ENCODE measurements at places on chromosomes 5 and 9.

DNA sequence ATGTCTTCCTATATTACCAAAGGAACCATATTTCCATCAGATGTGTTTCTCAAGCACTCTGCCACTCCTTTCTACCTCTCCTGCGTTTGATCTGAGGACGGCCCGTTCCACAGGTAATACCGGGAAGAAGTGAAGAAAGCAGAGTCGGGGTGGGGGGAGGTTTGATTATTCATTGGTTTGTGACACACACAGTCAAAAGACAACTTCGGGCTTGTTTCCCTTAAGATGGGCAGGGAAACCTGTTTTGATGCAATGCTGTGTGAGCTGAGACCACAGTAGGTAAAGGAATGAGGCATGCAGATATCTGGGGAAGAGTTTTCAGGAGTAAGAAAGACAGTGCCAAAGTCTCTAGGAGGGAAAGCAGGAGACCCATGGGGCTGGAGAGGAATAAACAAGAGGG, 54.0 kb downstream of the BOD1 start:
- DNase-seq = no peak

DNA sequence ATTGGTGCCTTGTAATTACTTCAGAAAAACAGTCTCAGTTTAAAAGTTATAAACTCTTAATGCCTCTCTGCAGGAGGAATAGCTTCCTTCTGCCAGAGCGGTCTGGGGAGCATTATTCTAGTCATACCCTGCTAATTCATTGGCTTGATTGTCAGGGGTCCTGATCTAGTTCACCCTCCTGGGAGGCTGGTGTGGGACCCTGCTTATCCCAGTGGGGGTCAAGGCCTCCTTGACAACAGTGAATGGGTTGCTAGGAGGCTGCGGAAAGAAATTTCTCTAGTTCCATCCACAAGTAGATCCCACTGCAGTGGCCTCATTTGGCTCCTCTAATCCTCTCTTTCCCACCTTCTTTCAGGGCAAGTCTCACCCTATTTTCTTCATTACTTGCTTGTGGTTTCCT, 105.7 kb downstream of the TMC1 start:
- DNase-seq = no peak

GRCh38 chr9:91783876-91784672, 166.0 kb downstream of the ROR2 start:
- no peak for DNase-seq

DNA sequence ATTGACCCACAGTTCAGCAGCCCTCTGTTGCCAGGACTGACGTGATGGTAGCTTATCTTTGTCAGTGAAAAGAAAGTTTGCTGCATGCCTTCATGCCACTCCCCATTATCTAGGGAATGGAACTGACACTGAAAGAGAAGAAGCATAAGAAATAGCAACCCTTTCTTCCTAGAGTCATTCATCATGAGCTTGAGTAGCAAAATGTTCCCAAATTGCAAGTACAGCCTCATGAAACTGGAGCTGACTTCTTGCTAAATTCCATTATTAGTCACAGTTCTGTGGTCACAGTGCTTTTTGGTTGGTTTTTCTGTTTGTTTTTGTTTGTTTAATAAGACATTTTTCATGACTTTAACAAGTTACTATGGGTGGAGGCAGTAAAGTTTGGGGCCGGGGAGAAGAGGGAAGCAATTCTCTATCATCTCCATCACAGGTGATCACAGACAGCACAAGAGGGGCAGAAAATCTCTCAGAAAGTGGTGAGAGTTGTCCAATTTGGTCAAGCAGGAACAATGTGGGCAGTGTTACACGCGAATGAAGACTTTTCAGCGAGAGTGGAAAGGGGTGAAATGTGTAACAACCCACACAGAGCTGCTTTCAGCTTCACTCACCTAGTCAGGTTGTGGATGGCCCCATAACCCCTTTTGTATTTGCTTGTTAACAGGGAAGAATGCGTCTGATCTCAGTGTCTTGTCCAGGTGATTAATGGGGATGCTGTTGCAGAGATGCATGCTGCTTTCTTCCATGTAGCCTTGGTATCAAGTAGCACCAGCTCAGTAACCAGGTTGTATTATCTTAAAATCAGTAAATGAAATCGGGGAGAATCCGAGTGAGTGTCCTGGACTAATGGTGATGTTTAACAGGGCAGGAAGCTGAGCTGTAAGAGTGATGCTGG, 440.4 kb downstream of the DMRT2 start:
- no peak for DNase-seq

- DNase-seq = no peak
Observed at GRCh38 chr5:41843456-41844370, 26.5 kb downstream of the OXCT1 start.

- DNase-seq = no peak
Observed at GRCh38 chr5:159552751-159553150, 222.5 kb upstream of the IL12B start.
